ENCODE measurements at places on chromosomes 3 and 15.
A peak's percentile ranks its signal among the peaks of the same experiment; 100 is the strongest.

GRCh38 chr3:171460725-171461524, 720 bp upstream of the TNIK start:
- peak; percentile 61 for DNase-seq

DNA sequence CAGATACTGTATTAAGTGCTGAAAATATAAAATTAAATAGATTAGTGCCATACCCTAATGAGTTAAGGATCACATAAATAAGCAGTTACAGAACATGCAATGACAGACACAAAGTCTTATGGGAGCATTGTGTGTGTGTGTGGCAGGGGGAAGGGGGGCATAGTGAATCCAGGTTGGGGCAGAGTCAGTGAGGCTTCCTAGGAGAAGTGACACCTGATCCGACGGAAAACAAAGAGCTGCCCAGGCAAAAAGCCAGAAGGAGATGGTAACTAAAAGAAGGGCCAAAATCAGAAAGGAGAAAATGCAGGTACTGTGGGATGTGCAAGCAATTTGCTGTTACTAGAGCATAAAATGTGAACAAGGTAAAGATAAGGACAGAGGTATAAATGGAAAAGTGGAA, 80.1 kb upstream of the CHRM5 start:
- peak; percentile 16 for DNase-seq

DNA sequence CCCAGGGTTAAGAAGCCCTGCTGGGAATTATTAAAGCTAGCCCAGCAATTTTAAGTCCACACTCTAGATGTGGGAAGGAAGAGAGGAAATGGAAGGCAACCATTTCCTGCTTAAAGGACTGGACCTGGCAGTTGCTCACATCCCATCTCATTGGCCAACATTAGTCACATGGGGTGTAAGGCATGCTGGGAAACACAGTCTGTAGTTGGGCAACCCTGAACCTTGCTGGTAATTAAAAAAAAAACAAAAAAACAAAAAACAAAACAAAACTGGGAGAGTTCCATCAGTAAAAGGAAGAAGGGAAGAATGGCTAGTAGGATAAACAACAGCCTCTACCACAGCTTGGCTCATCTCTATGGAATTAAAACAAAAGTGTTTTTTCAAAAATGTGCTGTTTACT, 136.0 kb downstream of the VGLL4 start:
- no peak for DNase-seq

DNA sequence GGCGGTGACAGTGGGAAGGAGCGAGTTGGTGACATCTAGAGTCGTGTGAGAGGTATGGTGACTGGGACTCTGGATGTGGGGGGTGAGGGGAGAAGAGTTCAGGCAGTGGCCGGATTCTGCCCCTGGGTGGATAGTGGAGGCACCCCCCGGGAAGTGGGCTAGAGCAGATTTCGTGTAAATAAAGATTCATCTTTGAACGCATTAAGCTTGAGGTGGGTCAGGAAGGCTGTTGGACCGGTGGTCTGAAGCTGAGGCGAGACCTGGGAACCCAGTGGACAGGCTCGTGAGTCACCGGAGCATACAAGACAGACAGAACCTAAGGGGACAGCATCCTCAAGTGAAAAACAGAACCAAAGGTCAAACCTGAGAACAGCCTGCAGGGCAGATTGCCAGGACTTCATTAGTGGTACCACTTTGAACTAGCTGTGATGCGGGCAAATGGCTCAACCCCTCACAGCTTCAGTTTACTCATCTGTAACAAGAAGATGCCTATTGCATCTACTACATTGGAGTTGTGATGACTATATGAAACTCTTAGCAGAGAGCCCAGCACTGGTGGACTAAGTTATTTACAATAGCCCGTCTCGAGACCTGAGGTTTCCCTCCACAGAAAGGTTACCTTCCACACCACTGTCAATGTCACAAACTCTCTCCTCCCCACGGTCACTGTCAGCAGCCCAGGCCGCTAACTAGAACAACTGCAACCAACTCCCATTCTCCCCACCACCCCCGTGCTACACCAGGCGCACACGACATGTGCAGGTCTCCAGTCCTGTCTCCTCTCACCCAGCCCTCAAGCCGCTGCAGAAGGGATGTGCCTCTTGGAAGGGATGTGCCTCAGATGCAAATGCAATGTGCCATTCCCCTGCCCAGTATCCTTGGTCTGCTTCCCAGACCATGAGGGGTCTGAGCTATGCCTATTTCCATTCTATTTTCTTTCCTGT, 901 bp upstream of the CLN6 start:
- DNase-seq: no peak

GRCh38 chr3:172148241-172148640, 108.9 kb downstream of the FNDC3B start:
- no peak for DNase-seq

DNA sequence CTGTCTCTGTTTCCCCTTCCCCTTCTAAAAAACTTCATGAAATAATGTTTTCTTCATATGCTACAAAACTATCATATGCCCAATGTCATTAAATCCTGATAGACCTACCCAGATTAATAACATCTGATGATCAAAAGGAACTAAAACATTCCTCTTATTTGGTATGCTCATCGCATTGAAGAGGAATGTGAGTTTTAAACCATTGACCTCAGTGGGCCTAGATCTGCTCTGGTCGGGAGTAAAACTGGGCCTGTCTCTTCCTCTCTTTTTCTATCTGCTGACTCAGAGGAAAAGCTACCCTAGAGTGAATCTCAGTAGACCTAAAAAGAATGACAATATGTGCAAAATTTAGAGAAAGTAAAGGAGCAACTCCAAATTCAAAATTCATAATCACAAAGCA, 275.8 kb downstream of the SATB1 start:
- no peak for DNase-seq

- DNase-seq: no peak
Measured at GRCh38 chr15:29089731-29090616, 179.6 kb downstream of the NSMCE3 start.

GRCh38 chr15:91021516-91022074, 799 bp downstream of the VPS33B start:
- DNase-seq: no peak

GRCh38 chr3:141415953-141416352, 47.6 kb downstream of the ZBTB38 start:
- DNase-seq: no peak

GRCh38 chr3:43707266-43707665, 16.5 kb downstream of the ABHD5 start:
- DNase-seq: no peak

GRCh38 chr15:77720173-77720572, 87.5 kb upstream of the LINGO1 start:
- no peak for DNase-seq

DNA sequence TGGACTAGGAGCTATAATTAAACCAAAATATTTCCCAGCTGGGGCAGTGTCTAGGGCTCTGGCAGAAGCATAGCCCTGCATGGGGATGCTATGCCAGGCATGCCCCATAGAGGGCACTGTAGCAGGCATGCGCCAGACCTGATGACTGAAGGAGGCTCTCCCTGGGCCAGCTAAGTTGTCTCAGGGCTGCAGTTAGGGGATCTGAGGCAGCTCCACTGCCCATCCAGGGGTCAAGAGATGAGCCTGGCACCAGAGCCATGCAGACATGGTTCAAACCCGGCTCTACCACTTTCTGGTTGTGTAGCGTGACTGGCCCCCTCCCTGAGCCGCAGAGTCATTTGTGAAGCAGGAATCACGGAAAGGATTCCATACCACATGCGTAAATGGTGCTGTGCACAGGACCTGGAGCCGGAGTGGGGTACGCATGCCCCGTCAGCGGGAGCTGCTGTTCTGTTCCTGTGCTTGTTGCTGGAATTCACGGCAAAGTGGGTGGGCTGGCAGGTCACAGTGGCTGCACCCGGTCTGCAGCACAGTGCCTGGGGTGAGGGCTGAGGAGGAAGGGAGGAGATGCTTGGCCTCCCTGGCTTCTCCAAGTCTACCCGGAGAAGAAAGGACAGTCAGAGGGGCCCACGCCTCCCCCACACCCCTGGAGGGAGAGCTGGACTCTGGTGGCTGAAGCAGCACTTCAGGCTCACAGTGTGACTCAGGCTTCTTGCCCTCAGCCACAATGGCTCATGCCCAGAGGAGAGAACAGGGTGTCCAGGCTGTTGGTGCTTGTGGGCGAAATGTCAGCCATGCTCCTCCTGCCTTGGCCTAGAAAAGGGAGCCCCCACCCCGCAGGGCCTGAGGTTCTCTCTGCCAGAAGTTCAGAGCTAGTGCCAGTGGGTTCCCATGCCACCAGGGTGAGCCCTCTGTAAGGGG, 43.1 kb downstream of the DNASE1L3 start:
- DNase-seq: no peak

- no peak for DNase-seq
Measured at GRCh38 chr3:127067116-127067910, 84.4 kb downstream of the PLXNA1 start.

- no peak for DNase-seq
Measured at GRCh38 chr3:38507120-38507519, 11.0 kb downstream of the EXOG start.

GRCh38 chr3:183369117-183369516, 59.3 kb downstream of the MCF2L2 start:
- DNase-seq: no peak

DNA sequence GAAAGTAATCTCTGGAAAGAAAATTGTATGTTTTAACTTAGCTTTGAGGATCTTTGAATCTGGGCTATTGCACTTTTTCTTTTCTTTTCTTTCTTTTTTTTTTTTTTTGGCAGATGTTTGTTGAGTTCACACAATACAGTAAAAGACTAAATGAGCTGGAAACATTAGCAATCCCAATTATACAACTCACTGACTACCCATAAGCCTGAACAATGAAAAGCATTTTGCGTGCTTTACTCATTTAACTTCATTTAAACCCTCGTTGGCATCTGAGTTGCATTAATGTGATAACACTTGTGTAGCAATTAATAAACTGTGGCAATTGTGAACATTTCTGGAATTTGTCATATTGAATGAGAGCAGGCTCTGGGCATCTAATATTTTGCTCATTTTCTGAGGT, 269.4 kb upstream of the RBMS3 start:
- DNase-seq: peak; percentile 21

- no peak for DNase-seq
Measured at GRCh38 chr15:52408823-52409222, 113.2 kb upstream of the MYO5C start.

DNA sequence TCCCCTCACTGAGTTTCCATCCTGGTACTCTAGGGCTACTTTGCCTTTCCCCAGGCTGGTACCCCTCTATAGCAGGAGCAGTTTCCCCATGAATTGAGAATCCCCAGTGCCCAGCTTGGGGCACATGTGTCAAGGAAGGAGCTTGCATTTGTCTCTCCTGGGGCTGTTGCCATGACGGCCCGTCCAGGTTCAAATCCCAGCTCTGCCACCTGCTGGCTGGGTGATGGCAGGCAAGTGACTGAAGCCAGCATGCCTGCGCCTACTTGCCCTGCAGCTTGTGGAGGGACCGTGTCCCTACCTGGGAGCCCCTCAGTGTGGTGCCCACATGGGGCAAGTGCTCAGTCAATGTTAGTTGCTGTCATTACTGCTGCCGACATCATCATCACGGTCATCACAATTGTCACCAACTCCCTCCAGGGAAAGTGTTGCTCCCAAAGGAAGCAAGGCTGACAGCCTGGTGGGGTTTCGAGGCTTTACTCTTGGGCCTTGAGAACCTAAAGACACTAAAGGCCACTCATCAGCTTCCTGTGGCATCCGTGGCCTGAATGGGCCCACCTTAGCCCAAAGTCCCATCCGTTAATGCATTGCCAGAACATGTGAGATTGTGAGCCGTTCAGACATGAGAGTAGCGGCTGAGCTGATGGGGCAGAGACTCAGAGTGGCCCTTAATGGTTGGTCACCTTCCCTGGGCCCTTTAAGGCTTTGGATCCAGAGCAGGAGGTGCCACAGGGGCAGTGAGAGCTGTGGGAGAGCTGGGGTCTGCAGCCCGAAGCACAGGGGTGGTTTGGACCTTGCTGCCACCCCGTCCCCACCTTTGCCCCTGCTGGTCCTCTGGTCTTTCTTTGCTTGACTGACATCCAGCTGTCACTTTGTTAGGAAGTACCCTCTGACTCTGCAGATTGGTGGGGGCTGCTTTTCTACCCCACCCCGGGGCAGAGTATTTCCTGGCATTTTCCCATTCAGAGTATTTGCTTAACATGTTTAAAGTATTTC, 144.4 kb downstream of the DNAJB8 start:
- DNase-seq: peak; percentile 68

- DNase-seq: no peak
Measured at GRCh38 chr15:48664436-48664835, 18.9 kb upstream of the FBN1 start.

- peak; percentile 64 for DNase-seq
Measured at GRCh38 chr3:185733980-185734724, 90.7 kb downstream of the IGF2BP2 start.

DNA sequence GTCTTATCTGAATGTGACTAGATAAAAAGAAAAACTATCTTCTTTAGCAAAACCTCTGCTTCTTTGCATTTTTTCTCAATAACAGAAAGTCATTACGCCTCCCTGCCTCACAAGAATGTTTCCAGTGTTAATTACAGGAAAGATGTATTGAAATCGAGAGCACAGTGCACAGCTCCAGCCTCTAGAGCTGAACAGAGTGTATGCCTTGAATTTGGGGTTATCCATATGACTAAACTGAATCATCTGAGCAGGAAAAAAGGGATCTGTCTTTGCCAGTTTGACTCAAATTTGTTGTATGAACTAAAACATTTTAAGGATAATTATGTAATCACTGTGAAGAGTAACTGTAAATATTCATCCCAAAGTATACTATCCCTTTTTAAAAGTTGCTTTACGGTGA, 149.1 kb upstream of the CGNL1 start:
- no peak for DNase-seq

DNA sequence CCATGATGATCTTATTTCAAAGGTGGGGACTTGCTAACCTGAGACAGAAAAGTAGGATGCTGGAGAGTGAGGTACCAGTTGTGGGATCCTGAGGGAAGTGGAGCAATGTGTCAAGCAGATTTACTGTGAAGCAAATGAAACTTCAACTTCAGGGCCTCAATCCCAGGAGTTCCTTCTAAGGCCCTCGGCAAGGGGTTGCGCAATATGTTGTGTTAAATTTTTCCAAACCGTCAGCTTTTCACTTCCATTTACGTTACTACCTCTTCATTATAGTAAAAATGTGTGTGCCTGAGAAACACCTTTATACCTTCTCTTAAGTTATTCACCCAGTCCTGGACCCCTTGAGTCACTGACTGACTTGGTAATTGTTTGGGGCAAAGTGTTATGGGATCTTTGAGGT, 42.5 kb upstream of the KCNH8 start:
- DNase-seq: no peak

GRCh38 chr3:102169915-102170479, 264.8 kb upstream of the ZPLD1 start:
- DNase-seq: no peak

All from NCI-H2081 (cell line).